ENCODE measurements at places on chromosomes 16 and 17.
A peak's percentile ranks its signal among the peaks of the same experiment; 100 is the strongest.

- no peak for DNase-seq
These were observed 3.2 kb downstream of the DNAH17 start for GRCh38 chr17:78573955-78574354.

GRCh38 chr16:578870-579405, 9.2 kb downstream of the PIGQ start:
- DNase-seq = no peak

DNA sequence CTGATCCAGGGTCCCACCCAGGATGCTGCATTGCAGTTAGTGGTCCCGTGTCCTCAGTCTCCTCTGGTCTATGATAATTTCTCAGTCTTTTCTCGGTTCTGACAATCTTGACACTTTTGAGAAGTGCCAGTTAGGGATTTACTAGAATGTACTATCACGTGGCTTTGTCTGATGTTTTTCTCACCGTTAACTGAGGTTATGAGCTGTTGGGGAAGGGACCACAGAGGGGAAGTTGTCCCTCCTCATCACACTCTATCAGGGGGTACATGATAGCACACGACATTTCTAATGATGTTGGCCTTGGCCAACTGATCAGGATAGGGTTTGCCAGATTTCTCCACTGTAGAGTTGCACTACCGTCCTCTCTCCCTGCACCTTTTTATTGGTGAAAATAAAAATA, 250.9 kb upstream of the SDK2 start:
- DNase-seq = no peak

DNA sequence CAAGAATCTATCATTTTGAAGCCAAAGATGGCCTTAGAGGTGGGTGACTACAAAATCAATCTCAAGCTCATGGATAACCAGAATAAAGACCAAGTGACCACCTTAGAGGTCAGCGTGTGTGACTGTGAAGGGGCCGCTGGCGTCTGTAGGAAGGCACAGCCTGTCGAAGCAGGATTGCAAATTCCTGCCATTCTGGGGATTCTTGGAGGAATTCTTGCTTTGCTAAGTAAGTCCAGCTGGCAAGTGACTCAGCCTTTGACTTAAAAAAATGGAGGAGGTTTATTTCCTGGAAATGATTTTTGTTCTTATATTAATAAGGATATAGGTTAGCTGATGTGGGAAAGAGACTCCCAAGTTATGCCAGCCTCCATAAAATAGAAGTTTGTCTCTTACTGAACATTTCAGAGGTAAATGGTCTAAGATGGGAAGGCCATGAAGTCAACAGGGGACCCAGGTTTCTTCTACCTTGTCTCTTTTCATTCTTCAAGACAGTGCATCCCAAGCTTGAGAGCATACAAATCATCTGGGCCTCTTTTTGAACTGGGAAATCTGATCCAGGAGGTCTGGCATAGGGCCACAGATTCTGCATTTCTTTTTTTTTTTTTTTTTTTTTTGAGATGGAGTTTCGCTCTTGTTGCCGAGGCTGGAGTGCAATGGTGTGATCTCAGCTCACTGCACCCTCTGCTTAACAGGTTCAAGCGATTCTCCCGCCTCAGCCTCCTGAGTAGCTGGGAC, 19.8 kb upstream of the TANGO6 start:
- peak; percentile 77 for DNase-seq

DNA sequence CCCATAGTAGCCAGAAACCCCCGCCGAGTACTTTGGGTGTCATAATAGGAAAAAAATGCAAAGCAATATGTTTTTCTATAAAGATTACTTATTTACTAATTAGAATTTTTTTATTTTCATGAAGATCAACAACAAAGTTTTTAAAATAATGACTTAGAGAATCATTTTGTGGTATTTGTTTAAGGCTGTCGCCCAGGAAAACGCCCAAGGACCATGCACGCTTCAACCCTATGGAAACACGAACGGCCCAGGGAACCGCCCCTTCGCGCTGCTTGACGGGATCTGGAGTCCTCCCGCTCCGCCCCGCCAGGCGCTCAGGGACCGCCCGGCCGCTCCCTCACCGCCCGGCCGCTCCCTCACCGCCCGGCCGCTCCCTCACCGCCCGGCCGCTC, 408 bp upstream of the KPNA2 start:
- DNase-seq = no peak

DNA sequence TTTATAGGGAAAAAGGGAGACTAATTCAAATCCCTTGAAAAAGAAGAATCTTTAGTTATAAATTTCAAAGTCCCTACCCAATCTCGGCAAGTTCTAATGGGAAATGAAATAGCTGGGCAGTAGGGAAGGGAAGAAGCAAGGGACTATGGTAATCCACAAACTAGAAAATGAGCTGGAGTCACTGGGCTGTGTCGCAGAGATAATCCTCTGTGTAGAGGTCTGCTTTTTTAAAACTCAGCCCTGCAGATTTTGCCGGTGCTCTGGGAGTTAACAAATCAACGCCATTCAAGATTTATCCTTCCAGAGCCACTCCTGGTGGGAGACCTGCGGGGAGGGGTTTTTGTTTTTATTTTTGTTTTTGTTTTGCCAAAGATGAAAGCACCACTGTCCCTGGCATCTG, 20.8 kb downstream of the SNX11 start:
- DNase-seq = no peak

DNA sequence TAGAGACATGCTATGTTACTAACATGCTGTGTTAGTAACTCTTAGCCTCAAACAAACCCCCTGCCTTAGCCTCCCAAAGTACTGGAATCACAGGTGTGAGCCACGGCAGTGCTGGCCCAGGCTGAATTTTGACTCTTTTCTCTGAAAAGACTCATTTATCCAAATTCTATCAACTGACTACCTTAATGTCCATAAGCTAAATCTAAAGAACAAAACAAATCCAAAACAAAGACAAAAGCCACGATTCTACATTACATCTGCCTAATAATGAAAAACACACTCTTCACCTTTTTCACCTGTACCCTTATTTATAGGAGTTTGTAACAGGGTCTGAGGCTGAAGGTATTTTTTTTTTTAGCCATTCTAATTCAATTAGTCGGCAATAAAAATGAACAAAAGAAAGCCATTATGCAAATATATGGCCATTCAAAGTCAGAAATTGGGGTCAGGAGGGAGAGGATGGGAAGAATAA, 432.5 kb downstream of the RBFOX1 start:
- peak; percentile 72 for DNase-seq

DNA sequence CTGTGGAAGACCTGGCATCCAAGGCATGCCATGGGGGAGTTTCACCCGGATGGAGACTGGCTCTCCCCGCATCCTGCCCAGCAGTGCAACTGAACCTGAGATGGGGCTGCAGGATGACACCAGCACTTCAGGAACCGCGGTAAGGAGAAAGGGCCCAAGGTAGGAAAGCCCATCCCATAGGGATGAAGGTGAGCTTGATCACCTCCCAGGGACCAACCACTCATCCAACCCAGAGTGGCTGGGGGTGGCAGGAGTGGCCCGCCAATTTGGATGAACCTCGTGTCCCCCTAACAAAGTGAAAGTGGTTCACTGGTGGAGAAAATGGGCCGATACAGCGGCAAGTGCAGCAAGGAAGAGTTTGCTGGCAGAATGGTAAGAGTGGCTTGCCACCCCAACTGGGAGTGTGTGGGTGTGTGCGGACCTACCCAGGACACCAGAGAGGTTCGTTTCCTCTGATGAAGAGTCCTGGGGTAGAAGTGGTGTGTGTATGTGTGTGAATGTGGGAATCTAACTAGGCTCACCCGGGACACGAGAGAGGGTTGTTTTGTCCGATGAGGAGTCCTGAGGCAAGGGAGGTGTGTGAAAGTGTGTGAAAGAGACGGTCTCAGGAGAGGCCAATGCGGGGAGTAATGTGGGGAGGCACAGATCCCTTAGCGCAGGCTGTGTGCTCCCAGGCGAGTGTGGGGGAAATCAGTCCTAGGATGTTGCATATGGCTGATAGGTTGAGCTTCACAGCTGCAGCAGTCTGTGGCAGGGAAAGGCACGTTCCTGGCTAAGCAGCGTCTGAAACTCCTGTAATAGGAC, 22.6 kb downstream of the ACSM1 start:
- no peak for DNase-seq

GRCh38 chr16:30005341-30006094, 5.3 kb downstream of the DOC2A start:
- DNase-seq = no peak

GRCh38 chr16:60989592-60989991, 1046.6 kb downstream of the CDH8 start:
- no peak for DNase-seq

GRCh38 chr16:66751053-66751302, 431 bp downstream of the DYNC1LI2 start:
- DNase-seq = no peak

DNA sequence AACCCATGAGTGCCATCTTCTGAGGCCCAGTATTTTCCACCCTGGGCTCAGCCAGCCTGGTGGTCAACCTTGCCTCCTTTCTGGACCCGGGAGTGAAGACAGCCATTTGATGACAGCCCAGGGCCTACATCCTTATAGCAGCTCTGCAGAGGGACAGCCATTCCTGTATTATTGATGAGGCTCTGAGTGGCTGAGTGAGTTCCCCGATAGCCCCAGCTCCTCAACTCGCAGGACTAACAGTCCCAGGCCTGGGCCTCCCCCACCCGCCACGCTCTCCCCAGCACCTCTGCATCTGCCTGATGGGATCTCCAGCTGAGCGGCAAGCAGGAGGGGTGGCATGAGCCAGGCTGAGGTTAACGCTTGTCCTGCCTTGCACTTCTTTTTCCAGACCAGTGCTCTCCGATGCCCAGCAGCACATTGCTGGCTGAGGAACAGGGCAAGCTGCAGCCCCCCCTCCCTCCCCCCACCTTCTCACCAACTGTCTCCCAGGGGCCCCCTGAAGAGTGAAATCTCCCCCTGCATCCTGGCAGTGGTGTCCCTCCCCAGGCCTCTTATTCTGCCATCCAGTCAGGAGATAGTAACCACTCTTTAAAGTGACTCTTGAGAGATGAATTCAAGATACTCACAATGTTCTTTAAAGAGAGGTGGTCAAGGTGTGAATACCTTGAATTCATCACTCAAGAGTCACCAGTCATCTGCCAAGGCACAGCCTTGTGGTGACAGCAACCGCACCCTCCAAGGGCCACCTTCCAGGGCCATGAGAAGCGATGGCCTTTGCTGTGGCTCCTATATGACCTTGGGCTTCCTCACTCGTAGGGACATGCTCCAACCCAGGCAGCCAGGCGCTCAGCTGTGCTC, 23.5 kb downstream of the CACNG5 start:
- DNase-seq = no peak
